ENCODE measurements at places on chromosomes 16 and 17. TPM values are rescaled to one million over a fixed set of nuclear protein-coding genes. Genes with fewer than 3 reads are reported as not detected.

PAM16 gene
- total RNA-seq = 23.0 TPM

IL21R gene
- 3.4 TPM for total RNA-seq

HSF5 gene
- 0.12 TPM for total RNA-seq

DNA sequence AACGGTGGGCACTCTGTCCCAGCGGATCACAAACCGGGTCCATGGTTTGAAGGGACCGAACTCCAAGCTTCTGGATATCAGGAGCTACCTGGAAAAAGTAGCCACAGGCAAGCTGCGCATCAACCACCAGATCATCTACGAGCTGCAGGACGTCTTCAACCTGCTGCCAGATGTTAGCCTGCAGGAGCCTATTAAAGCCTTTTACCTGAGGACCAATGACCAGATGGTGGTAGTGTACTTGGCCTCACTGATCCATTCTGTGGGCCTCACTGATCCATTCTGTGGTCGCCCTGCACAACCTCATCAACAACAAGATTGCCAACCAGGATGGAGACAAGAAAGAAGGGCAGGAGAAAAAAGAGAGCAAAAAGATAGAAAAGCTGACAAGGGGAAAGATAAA is 6.3 kb upstream of the CEP112 start:
- no peak for DNase-seq
- no peaks in the 10 kb centered on the region for H3K4me1 ChIP-seq
- H3K27ac ChIP-seq = no peak overlapping the region

DNA sequence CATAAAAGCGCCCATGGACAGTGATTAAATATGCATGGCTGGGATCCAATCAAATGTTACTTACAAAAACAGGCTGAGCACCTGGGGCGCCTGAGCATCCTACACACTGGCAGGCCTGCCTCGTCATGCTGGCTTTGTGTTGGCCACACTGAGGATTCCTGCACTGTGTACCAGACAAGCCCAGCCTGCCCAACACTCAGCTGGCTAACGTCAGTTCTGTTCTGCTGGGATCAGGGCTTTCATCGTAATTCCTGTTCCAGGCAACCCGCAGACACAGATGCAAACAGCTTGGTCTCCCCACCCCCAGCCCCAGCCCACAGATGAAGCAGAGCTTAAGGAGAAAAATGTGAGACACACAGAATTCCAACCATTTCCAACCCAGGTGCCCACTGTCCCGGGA is 30.7 kb downstream of the PIMREG start:
- no peaks in the 10 kb centered on the region for H3K4me1 ChIP-seq
- H3K36me3 ChIP-seq = no peaks in the 10 kb centered on the region
- no peaks in the 10 kb centered on the region for H3K27me3 ChIP-seq

DNA sequence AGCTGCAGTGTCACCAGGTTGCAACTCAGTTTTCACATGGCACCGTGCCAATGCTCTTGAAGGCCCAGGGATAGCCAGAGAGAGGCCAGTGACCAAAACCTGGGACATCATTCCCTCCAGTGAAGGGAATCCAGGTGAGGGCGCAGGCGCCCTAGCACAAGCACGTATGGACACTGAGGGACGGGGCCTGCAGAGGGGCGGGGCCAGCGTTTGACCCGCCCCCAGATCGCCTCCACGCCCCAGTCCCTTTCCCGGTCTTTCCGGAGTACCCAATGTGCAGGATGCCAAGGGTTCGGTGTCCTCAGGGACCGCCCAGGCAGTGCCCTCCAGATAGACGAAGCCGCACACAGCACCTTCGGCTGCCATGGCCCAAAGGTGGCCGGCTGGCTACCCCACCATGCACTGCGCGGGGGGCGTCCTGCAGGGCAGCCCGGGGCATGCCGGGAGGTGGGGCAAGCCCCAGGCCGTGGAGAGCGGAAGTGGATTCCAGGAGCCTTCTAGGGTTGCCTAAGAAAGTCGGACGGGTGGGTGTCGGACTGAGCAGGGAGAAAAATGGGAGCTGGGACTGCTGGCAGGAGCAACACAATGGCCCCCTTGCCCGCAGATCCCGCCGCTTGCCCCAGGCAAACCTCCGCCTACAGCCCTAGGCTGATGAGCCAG is 4.6 kb downstream of the SLC12A4 start:
- no peaks in the 10 kb centered on the region for H3K36me3 ChIP-seq
- peak; percentile 45 for DNase-seq
- H3K27ac ChIP-seq = peak overlapping the region; percentile 54

DNA sequence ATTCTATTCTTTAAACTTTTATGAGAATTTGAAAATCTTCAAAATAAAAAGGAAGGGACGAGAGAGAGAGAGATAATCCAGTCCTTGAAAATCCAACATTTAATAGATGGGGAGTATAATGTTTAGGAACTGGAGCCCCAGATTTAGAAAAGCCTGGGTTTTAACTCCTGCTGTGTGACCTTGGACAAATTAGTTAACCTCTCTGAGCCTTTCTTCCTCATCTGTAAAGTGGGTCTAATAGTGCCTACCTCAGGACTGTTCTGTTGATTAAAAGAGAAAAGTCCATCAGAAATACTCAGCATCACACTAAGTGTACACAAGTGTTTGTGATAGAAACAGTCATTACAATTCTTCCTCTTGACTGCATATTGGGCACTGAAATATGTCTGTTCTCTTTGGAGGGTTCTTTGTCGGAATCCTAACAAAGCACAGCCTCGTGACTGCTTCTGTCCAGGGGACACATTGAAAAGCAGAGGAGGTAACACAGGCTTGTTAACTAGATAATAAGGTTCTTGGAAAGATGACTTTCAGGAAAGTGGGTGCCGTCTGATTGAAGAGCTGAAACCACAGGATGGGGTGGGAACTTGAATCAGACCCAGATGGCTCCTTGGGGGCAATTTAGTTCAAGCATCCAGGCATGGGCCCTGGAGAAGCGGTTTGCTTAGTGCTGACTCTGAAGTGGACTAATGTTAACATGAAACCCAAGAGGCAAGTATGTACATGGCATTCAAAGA is 128.2 kb downstream of the CLEC16A start:
- H3K4me1 ChIP-seq = peaks cover 28% of the 10 kb centered on the region
- no peak for DNase-seq
- no peak overlapping the region for H3K27ac ChIP-seq
- no peak overlapping the region for H3K4me3 ChIP-seq
- H3K36me3 ChIP-seq = peaks cover 3% of the 10 kb centered on the region

GRCh38 chr17:12789075-12789480 is 220 bp upstream of the ARHGAP44 start:
- peaks cover 11% of the 10 kb centered on the region for H3K27me3 ChIP-seq
- H3K36me3 ChIP-seq = no peaks in the 10 kb centered on the region
- DNase-seq = no peak
- peaks cover 7% of the 10 kb centered on the region for H3K4me1 ChIP-seq
- H3K4me3 ChIP-seq = peak overlapping the region; percentile 43
- no peak overlapping the region for H3K27ac ChIP-seq

GRCh38 chr16:51383909-51384308 is 232.8 kb upstream of the SALL1 start:
- H3K36me3 ChIP-seq = no peaks in the 10 kb centered on the region
- no peaks in the 10 kb centered on the region for H3K4me1 ChIP-seq
- no peak overlapping the region for H3K4me3 ChIP-seq
